Germinal center (tissue), 1 donor: ENCODE measurements at places on chromosomes 13 and 19.

DNA sequence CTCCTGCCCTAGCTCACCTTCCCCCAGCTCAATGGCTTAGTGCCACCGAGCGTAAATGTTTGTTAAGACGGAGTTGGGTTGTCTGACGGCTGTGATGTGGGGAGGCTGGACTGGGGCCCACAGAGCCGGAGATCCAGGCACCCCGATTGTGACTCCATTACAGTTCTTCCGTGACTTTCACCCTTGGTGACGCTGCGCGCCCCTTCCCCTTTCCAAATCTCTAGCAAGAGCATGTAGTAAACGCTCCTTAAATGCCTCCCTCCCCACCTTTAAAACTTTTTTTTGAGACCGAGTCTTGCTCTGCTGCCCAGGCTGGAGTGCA, 829 bp downstream of the REEP6 start:
- no peak for DNase-seq

GRCh38 chr19:50963381-50963780, 6.0 kb downstream of the KLK6 start:
- no peak for DNase-seq

DNA sequence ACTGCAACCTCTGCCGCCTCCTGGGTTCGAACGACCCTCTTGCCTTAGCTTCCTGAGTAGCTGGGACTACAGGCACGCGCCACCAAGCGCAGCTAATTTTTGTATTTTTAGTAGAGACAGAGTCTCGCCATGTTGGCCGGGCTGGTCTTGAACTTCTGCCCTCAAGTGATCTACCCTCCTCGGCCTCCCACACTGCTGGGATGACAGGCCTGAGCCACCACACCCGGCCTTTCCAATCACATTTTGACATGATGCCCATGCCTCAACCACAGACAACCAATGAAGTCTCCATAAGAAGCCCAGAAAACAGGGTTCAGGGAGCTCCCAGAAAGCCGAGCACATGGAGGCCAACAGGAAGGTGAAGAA, 11.7 kb downstream of the RAB20 start:
- DNase-seq, result no peak

DNA sequence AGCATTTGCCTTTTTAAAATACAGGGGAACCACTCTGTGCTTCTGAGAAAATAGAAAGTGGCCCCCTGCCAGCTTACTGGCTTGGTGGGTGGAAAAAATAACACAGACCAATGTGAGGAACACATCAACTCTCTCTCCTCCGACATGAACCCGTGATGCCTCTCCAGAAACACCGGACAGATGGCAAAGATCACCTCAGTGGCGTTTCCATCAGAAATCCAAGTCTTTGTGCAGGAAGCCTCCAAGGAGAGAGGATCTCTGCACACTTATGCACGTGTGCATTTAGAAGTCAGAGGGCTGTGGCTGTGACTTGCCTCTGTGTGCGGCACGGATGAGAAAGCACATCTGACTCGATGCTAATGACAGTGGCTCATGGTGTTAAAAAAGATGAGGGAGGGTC, 112.3 kb upstream of the KLF12 start:
- DNase-seq, result no peak

DNA sequence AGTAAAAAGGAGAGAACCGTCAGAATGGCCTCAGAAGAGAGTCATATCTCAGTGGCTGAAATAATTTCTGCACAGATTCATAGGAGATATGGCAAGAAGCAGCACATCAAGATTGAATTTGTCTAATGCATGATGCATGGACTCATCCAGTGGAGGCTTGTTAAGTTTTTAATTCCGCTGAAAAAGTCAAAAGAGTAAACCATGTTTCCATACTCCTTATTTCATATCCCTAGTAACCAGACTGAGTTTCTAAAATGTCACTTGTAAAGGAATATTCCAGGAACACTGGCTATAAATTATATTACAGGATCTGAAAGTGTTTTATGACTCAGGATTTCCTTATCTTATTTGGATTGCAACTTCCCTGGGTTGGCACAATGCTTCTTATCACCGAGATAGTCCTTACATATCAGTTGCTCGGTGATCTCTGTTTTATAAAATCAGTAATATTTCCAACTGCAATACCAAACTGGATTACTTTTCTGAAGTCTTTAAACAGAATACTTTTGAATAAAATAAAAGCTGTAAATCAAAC, 180.2 kb upstream of the TSC22D1 start:
- no peak for DNase-seq

GRCh38 chr13:97298816-97299215, 76.7 kb downstream of the MBNL2 start:
- no peak for DNase-seq

DNA sequence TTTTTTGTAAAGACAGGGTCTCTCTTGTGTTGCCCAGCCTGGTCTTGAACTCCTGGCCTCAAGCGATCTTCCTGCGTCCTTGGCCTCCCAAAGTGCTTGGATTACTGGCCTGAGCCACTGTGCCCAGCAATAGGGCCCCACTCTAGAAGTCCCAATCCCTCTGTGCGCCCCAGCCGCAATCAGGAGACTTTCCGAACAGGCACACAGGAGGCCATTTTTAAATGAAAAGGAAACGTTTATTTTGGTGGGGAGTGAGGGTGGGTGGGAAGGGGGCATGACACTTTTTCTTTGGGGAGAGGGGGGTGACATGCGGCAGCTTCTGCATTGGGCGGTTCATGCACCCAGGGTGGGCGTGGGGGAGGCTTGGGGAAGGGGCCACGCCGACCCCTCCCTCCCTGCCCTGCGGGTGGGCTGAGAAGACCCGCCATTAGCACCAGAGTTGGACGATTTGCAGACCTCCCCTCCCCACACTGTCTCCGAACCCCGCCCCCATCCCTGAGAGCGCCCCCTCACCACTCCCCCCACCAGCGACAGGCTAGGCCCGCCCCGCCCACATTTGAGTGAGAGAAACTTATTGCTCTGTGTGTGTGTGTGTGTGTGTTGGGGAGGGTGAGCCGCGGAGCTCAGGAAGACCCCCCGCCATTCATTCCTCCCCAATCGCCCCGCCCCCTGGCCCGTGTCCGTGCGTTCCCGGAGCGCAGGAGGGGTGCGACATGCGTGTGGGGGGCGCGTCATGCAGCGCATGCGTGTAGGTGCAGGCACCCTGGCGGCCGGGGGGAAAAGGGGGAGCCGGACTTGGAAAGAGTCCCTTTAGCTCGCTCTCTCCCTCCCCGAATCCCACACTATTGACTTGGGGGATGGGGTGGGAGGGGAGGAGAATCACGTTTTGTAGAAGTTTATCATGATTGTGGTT, 17.2 kb downstream of the KCNC3 start:
- no peak for DNase-seq

GRCh38 chr13:31433207-31433606, 233.4 kb downstream of the B3GLCT start:
- no peak for DNase-seq
